ENCODE measurements at places on chromosomes 7 and 10.
A peak's percentile ranks its signal among the peaks of the same experiment; 100 is the strongest.

DNA sequence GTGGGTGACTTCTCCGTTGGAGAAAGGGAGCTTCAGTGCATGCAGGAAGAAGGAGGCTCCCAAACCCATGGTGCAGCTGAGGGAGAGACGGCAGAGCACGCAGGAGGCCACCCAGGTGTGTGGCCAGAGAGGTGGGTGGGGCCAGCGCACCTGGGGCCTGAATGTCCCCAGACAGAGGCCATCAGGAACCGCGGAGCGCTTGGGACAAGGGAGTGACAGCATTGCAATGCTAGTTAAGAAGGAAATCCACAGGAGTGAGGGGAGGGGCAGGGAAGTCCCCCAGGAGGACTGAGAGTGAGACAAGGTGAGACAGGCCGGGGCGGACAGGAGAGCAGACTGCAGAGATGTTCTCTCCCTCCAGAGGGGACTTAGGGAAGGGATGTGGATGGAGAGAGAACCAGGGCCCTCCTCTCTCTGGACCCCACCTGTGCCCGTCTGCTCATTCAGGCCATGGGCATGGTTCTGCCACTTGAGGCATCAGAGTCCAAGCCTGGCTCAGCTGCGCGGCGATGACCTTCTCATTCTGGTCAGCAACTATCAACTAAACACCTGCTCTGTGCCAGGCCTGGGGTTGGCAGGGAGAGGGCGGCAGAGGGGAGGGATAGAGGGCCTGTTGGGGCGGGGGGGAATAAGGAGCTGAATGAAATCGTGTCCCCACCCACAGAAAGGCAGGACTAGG, 69.4 kb upstream of the COL13A1 start:
- no peak for DNase-seq

DNA sequence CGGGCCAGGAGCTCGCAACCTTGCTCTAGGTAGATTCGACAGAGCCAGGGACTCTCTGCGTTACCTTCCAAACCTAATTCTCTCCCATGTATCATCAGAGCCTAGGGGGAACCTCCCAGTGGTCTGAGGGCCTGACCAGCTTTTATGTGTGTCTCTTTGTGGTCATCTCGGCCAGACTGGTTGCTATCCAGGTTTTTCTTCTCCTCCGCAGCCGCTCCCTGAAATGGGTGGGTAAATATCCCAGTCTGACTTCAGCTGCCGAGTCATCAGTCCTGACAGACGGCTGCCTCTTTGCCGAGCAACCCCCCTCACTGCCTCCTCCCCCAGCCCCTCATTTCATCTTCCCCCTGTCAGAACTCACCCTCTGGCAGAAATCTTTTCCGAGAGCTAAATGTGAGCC, 578.1 kb downstream of the LRMDA start:
- DNase-seq: no peak

DNA sequence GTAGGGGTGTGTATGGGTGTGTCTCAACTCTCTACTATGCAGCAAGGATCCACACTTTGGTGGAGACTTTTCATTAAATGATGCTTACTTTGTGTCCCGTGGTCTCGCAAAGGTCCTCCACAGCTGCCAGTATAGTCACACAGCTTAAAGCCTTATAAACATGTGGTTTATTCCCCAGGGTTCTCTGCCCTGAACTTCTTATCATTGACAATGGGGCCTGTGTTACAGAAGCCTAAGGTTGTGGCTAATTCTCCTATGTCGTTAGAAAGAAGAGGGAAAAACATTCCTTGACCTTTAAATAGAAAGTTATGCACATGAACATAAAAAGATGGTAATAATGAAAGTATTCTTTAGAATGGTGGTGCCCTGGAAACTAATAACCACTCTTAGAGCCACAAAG, 201.4 kb downstream of the INHBA start:
- DNase-seq: no peak

DNA sequence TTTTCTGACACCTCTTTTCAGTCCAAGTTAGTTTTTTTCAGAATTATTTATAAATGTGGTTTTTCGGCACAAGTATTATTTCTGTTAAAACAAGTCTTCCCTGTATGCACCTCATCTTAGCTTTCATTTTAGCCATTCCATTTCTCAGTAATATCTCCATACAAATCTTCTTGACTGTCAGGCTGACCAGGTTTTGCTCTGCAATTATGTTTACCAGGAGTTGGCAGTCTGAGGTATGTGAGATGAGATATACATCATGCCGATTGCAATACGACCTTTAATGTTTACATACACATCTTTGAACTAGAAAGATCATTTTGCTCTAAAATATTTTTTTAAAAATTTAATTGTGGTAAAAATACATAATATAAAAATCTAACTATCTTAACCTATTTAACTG, 209.8 kb downstream of the GPR158 start:
- no peak for DNase-seq

GRCh38 chr10:44771233-44771995, 139.7 kb upstream of the TMEM72 start:
- DNase-seq: no peak

DNA sequence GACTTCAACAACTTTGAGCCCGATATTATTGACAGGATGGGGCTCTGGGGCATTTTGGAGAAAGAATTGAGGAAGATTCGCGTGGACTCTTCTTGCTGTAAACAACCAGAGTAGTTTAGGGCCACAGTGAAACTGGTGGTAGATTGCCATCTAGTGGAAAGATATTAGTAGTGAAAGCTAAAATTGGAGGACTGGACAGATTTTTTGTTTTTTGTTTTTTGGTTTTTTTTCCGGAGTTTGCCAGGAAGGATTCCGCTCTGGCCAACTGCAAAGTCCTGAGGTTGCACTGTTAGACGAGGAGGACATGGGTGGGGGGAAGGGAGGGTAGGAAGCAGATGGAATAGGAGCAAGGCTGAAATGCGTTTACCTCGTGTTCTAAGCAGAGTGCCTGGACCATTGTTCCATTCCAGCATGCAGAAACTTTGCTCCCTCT, 11.7 kb downstream of the NOBOX start:
- DNase-seq: peak; percentile 28

DNA sequence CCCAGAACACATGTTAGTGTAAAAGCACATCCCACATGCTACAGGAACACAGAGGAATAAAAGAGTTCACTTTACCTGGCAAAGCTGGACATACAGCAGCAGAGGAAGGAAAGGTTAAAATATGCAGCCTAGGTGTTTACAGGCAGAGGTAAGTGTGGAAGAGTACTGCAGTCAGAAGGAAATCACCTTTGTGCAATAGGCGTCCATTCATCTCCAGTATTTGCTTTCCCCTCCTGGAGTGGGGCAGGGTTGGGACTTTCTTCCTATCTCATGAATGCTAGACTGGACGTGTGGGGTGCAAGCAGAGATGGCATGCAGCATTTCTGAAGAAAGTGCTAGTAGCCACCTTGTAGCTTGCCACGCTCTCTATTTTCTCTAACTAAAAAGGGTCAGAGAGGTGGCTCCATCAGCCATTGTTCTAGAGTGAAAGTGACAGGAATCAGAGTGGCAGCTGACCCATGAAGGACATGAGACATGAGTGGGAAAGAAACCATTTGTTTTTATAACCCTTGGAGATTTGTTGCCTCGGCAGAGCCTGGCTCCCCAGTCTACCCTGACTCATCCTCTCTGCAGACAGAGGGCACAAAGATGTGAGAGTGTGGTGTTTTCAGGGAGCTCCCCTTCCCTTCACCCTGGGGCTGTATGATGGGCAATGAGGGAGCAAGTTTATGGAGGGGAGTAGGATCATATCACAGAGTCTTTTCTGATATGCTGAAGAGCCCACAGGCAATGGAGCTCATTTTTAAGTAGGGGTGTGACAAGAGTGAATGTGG, 101.2 kb upstream of the SEC61G start:
- no peak for DNase-seq

- no peak for DNase-seq
Observed at GRCh38 chr7:157752832-157753291, 416.1 kb downstream of the DNAJB6 start.

DNA sequence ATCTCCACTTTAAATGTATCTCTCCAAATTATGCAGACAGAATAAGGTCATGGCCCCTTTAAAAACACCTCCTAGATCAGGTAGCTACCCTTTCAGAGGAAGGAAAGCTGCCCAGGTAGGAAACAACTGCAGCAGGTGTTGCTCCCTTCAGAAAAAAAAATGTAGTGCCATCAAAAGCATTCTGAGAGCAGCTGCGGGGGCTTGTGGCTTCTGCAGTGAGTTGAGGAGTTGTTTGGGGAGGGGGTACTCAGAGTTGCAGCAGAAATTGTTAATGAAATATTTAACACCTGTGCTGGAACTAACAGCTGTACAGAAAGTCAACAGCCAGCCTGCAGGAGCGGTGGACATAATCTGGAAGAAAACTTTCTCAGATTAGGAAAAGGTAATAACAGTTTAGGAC, 24.0 kb downstream of the CDHR3 start:
- no peak for DNase-seq

DNA sequence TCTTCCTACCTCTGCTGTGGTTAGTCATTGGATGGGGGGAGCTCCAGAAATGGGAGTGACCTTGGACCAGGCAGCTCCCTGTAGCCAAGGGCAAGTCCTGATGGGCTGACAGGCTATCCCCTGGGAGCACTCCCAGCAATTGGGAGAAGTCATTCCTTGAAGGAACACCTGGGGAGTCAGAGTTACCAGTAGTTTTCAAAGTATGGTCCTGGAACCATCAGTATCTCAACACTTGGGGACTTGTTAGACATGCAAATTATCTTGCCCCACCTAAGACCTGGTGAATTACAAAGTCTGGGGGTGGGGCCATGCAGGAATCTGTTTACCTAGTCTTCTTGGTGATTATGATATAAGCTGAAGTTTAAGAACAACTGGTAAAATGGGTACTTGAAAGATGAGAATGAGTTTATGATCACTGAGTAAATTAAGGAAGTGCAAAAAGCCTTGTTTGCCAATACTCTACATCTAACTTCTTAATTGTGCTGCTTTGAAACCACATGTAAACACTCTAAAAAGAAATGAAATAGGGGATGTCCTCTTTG, 287.3 kb upstream of the LRRN3 start:
- DNase-seq: no peak

- peak; percentile 74 for DNase-seq
Observed at GRCh38 chr7:30938435-30939316, 25.1 kb upstream of the GHRHR start.

DNA sequence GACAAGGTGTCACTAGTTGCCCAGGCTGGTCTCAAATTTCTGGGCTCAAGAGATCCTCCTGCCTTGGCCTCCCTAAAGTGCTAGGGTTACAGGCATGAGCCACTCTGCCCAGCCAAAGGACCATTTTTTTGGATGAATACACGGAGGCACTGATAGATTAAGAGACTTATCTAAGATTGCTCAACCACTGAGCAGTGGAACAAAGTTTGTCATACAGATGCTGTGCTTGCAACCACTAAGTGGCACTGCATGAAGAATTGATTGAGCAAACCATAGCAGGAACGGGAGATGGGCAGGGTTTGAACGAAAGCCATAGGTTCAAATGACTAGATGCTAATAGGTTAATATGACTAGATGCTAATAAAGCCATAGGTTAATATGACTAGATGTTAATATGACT, 61.1 kb downstream of the EBLN1 start:
- DNase-seq: no peak

DNA sequence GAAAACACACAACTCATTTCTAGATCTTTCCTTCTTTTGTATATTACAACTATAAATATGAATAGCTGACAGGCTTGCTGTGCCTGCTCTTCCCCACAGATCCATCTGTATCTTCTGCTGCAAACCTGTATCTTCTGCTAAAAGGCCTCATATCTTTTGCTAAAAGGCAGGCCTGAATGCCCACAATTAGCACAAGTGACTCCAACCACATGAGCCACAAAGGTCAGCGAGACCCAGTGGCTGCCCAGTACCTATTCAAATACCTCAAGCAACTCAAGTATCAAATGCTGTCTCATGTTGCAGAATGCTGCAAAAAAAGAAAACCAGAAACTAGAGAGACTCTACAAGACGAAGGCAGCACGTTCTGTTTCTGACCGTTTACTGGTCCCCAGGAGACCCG, 54.5 kb upstream of the ATP6V0A4 start:
- no peak for DNase-seq

DNA sequence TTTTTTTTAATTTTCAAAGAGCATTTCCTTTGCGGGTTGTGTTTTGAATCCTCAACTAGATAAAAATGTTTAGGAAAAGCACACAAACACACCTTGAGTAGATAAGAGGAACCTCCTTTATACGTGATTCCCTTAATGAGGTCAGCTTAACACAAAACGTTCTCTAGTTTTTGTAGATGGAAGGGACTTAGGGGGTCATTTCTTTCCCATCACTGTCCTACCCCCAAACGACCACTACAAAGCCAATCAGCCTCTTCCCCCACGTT, 1.2 kb downstream of the SUV39H2 start:
- DNase-seq: no peak

- no peak for DNase-seq
Observed at GRCh38 chr7:20417260-20417659, 86.6 kb downstream of the ITGB8 start.

- no peak for DNase-seq
Observed at GRCh38 chr10:132838346-132838970, 52.5 kb upstream of the NKX6-2 start.

DNA sequence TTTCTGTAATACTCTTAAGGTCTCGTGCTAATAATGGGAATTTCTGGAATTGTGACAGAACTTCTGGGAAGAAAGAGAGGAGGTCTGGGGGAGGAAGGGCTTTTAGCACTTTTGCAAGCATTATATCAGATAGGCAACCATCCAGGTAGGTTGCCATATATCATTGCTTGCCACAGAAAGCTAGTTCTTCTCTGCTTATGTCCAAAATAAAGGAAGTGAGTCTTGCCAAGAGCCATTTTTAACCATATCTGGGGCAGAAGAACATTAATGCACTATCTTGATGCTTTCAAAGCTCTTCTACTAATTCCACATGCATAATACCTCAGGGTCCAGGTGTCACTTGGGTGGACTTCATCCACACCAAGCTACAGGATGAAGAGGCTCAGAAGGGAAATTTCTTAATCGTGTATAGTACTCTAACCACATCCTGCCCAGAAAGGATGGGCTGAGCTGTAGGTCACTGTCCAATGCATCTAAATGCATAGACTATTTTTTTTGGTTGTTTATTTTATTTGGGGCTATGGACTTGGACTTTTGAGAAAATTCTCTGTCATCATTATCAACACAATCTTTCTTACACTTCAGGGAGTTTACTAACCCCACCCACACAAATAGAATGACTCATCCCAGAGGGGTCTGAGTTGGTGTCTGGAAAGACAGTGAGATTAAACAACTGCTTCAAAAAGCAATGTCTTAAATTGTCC, 68.9 kb upstream of the ADO start:
- DNase-seq: no peak

DNA sequence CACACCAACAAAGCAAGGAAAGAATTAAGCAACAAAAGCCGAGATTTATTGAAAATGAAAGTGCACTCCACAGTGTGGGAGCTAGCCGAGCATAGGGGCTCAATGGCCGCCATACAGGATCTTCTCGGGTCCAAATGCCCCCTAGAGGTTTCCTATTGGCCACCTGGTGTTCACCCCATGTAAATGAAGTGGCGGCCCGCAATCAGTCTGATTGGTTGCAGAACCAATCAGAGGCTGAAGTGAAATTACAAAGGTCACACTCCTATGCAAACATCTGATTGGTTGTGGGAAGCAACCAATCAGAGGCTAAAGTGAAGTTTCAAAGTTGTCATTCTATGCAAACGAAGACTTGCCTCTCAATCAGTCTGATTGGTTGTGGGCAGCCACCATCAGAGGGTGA, 61.8 kb upstream of the SLC35B4 start:
- DNase-seq: no peak

- peak; percentile 8 for DNase-seq
Observed at GRCh38 chr10:129779126-129780111, 184.7 kb downstream of the EBF3 start.

All from activated naive CD4-positive, alpha-beta T cell treated with anti-CD3 and anti-CD28 coated beads, Interleukin-2, amount 10 ng/mL, durations not matched to agents 7 days and 5 days (primary cell).